ENCODE measurements at places on chromosomes 4 and X.

DNA sequence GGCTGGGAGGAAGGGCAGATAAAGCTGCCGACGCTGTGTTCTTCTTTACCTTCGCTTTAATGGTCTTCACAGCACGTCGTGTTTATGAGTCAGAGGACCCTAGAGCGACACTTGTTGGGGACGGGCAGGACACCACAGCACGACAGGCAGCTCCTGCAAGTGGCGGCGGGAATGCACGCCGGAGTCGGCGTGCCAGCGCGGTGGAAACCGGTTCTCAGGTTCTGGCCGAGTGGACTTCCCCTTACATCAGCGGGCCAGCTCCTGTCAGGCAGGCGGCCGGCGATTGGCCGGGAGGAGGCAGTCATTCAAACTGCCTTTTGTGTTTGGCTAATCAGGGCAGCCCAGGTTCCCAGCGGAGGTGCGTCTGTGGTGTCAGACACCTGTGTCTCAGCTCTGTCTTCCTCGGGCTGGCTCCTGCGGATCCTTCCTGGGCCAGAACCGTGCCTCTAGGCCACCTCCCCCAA is 150.9 kb downstream of the SHROOM3 start:
- peak; percentile 68 for DNase-seq

DNA sequence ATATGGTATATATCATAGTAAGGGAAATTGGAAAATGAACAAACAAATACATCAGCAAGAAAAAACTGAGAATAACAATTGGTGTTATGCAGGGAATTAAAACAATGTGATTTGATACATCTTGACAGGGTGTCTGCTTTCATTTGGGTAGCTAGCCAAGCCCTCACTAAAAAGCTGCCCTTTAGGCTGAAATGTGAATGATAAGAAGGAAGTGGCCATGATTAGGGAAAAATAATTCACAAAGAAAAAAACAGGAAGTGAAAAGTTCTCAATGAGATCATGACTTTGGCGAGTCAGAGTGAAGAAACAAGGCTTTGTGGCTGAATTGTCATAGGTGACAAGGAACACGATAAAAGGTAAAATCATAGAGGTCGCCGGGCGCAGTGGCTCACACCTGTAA is 675.8 kb upstream of the SLIT2 start:
- peak; percentile 28 for DNase-seq

- no peak for DNase-seq
Measured at GRCh38 chr4:125062115-125063050, 252.4 kb upstream of the FAT4 start.

GRCh38 chr4:123421937-123422781 is 25.6 kb downstream of the SPRY1 start:
- no peak for DNase-seq
